ENCODE measurements at places on chromosomes 4 and X. TPM values are rescaled to one million over a fixed set of nuclear protein-coding genes. Genes with fewer than 3 reads are reported as not detected.

VEGFC gene
- 8.7 TPM for total RNA-seq

ARHGAP6 gene
- 9.2 TPM for total RNA-seq

MAGEC1 gene
- total RNA-seq, result not detected

POU3F4 gene
- not detected for total RNA-seq

- no peak for DNase-seq
These were observed 260.1 kb upstream of the FTHL17 start for GRCh38 chrX:31331928-31332327.

GRCh38 chr4:14928035-14928434 lies 74.2 kb upstream of the CPEB2 start:
- peak; percentile 12 for DNase-seq

- no peak for DNase-seq
These were observed 9.6 kb upstream of the KLHL8 start for GRCh38 chr4:87229979-87230378.

- DNase-seq, result peak; percentile 46
These were observed 32.9 kb upstream of the PGM2 start for GRCh38 chr4:37793562-37793961.

DNA sequence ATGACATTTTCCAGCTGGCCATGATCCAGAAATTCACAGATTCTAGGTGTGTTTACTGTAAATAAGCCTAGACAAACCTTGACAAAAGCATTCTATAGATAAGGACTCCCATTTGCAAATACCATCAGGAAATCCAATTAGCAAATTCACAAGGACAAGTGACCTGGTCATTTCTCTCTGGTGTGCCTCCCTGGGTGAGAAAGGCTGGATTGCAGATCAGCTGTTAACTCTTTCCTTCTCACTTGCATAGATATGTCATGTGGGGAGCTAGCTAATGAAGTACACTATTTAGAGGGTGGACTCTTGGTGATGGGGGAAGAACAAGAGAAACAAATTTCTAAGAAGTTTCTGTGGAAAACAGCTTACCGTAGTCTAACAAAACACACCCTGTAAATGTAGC lies 58.9 kb downstream of the MOSPD2 start:
- no peak for DNase-seq

DNA sequence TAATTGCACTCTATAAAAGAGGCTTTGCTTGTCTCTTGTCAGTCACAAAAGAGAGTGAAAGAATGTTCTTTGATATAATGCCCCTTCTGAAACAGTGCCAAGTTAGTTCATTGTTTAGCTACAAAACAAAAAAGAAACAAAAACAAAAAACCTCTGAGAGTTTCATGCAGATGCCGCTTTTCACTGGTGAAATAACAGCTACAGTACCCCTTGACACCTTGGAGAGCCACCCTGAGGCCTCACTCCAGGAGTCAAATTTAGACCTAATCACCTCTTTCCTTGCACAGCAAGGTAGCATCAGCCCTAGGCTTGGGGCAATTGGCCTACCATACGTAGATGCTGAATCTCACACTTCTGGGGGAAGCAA lies 185.2 kb downstream of the UNC5C start:
- DNase-seq, result no peak

DNA sequence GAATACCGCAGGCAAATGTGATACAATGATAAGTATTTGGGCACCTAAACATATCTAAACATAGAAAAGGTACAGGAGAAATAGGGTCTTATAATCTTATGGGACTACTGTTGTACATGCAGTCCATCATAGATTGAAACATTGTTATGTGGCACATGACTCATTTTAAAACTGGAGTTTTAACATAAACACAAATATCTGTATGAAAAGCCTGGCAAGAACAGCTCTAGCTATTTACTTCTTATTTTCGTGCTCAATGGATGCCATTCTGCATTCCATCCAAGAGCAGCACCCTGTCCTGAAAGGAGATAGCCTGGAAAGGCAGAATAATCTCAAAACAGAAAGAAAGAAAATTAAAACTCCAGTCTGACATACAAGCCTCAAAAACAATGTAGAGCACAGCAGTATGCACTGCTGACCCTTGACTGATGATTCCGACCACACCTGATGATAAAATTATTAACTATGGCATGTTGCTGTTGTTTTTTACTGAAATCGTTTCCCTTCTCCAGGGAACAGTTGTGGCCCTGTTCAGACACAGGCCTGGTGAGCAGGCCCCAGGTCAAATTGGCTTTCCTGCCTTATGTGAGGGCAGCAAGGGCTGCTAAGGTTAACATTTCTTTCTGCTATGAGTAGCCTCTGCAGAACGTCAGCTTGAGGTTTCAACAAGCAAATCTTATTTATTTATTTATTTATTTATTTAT lies 152.7 kb downstream of the APBB2 start:
- no peak for DNase-seq

Measured in tongue (tissue), 3 donors.